ENCODE measurements at places on chromosomes 13 and 19.

DNA sequence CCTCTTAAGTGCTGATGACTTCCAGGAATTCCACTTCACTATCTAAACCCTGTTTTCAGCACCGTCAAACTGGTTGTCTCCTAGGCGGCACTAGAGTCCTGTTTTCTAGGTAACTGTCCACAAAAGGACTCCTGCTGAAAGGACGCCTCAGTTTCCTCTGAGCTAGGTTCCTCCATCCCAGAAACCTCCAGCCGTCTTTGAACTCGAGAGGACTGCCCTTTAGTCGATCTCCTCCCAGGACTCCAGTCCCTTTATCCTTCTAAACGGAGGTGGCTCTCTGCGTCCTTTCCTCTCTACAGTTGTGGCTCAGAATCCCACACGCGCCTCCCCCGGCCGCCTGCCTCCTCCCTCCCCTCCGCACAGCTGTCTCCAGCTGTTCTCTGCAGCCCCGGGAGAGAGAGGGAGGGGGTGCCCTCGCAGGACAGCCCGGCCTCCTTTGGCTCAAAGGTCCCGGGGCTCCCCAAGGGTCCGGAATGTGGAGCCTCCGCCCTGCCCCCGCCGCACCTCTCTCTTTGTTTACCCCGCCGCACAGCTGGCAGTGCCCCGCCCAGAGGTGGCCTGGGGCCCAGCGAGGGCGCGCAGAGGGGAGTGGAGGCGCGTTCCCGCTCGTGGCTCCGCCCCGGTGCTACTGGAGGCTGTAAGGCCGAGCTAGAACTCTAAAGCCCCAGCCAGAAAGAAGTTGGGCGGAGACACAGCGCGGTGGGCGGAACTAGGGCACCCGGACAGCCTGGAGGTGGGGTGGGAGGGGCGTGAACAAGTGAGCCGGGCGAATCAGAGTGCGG is 2.4 kb downstream of the LTBP4 start:
- DNase-seq, result peak; percentile 79

GRCh38 chr19:40261631-40262030 is 23.5 kb downstream of the AKT2 start:
- DNase-seq, result no peak

DNA sequence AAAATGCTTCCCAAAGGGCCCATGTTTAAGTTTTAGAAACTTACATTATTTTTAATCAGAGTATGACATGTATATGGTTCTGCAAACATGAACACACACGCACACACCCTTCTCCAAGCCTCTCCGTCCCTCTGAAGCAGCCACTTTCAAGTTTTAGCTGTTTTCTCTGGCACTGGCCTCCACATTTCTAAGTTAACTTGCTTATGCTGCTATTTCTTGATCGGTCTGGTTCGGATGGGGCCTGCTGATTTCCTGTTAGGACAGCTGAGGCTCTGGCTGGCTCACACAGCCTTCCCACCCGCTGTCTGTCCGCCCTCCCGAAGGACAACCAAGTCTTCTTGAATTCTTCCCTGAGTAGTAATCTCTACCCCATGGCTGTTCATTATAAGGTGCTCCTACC is 4.4 kb downstream of the SPC24 start:
- DNase-seq, result no peak

- DNase-seq, result no peak
Observed at GRCh38 chr13:113963376-113963775, 10.5 kb downstream of the C13orf46 start.

DNA sequence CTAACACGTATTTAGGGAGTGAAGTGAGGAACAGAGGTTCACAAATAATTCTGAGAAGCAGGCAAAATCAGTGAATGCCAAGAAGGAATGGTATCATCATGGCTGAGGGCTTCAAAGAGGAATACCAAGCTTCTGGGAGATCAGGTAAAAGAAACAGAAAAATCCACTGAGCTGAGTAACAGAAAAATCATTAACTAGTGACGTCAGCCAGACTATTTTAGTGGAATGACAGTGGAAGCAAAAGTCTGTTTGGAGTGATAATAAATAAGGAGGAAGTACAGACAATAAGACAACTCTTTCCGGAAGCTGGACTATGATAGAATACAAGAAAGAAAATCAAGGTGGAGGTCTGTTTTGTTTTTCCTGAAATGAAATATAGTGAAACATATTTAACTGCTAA is 83.5 kb downstream of the SACS start:
- no peak for DNase-seq

DNA sequence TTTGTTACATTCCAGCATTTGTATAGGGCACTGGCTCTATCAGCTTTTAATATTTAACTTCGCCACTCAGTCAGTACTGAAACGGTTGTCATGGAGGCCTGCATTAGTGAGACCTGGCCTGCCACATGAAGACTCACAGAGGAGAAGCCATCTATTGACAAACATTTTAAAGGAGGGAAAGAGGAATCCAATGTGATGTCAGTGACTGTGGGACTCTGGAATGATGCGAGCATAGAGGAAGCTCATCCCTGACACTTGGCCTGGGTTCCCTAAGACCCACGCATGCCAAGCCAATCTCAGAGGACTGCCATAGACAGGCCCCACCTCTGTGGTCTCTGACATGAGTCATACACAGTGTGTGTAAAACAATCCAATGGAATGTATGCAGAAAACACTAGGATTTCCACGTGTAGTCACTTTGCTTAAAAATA is 7.9 kb upstream of the DPY19L3 start:
- DNase-seq, result no peak

- no peak for DNase-seq
Observed at GRCh38 chr13:34521171-34521570, 420.9 kb upstream of the NBEA start.

- no peak for DNase-seq
Observed at GRCh38 chr13:55554741-55555140, 1586.0 kb upstream of the PRR20A start.

DNA sequence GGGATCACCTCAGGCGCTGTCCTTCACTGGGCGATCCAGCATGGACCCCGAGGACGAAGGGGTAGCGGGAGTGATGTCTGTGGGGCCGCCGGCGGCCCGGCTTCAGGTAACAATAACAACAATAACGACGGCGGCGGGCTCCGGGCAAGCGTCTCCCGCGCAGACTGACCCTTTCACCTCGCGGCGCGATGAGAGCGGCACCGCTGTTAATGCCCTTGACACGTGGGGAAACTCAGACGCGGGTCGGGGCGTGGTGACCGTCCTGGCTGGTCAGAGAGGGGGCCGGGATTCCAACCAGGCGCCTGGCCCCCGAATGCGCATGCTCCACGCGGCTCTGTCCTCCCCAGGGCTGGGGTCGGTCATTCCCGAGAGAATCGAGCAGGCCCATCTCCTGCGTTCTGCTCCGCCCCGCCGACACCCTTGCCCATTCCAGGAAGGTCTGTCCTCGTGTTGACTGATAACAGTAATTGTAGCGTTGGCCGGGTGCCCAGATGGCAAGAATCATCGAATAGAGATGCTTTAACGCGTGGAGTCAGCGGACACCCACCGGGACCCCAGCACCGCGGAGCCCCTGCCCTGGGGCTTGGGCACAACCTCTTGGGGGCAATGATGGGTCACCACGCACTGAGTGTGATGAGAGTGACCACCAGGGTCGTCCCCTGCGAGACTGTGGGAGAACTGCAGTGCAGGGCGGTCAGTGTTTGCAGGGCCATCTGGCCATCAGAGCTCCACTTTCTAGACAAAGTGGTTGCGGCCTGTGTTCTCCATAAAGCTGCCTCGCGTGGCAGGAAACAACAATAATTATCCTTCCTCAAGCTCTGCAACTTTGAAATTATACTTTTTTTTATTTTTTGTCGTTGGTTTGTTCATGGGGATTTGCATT is 528 bp downstream of the ZNF8 start:
- DNase-seq, result peak; percentile 9

- DNase-seq, result no peak
Observed at GRCh38 chr13:99231721-99232120, 26.5 kb downstream of the GPR18 start.

GRCh38 chr13:66657165-66657881 is 572.8 kb downstream of the PCDH9 start:
- peak; percentile 58 for DNase-seq

DNA sequence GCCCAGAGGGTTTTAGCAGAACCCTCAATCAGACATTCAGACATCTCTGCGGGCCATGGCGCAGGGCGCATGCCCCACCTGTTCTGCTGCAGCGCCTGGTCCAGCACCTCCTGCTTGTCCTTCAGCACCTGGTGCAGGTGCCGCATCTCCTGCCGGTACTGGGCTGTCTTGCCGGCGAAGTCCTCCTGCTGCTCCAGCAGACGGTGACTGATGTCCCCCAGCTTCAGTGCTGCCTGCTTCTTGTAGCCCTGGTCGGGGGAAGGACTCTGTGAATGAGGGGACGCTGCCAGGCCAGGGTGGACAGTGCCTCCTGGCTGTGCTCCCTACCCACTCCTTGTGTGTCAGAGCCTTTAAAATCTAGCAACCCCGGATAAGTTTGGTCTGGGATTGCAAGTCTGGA is 12.2 kb upstream of the SLC7A9 start:
- DNase-seq, result no peak

DNA sequence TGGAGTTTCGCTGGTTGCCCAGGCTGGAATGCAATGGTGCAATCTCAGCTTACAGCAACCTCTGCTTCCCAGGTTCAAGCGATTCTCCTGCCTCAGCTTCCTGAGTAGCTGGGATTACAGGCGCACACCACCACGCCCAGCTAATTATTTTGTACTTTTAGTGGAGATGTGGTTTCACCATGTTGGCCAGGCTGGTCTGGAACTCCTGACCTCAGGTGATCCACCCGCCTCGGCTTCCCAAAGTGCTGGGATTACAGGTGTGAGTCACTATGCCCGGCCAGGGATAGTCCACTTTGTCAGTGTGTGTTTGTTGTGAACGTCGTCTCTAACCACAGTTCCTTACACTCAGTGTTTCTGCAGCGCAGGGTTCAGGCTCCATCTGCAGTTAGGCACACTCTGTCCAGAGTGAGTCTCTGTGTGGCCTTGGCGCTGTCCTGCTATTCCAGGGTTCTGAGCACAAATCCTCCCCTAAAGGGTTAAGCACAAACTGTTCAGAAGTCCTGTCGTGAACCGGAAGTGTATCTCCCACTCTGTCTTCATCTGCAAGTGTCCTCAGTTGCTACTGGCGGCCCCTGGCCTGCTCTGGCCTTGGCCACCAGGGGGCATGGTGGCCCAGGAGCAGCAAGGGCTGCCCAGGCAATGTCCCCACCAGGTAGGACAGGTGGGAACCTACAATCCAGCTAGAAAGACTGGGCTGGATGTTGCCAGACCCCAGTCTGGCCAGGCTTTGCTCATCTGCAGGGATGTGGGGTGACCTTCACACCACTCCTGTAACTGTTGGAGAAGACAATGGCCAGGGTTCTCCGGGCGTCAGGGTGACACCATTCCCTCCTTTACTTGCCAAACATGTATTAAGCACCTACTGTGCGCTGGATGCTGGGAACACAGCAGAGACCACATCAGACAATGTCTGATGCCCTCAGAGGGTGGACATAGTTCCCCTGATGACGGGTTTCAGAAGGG is 38.8 kb upstream of the GATAD2A start:
- DNase-seq, result peak; percentile 13

GRCh38 chr13:91904597-91904996 is 506.2 kb downstream of the GPC5 start:
- no peak for DNase-seq

DNA sequence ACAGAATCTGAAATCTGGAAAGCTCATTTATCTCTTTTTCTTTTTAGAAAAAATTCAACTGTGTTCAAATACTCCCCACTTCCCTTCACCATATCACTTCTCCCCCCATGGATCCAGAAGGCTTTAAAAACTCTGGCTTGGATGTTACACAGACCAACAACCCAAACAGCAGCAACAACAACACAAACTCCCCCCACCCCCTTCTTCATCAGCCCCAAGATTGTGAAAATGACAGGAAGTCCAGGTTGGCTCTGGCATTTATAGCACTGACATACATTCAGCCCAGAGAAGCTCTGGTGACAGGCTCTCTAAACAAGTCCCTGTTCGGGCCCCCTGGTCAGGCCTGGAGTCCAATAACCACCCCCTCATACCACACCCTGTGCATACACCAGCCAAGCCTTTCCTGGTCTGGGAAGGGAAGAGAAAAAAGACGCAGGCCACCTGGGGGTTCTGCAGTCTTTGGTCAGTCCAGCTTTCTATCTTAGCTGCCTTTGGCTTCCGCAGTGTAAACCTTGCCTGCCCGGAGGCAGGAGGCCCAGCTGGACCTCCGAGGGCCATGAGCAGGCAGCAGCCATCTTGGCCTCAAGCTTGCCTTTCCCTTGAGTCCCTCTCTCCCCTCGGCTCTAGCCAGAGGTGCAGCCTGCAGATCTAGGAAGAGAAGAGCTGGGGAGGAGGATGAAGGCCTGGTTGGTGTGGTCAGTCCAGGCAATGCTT is 6.8 kb downstream of the CDX2 start:
- no peak for DNase-seq

GRCh38 chr19:34556488-34556887 is 74.9 kb downstream of the WTIP start:
- DNase-seq, result peak; percentile 1

GRCh38 chr13:71054358-71054757 is 812.6 kb downstream of the DACH1 start:
- no peak for DNase-seq

All from hippocampal formation (tissue), 2 donors.